Stimulated activated CD4-positive, alpha-beta T cell treated with anti-CD3 and anti-CD28 coated beads, Interleukin-1b, Interleukin-23, amount 100 ng/mL, for 1 hour (primary cell): ENCODE measurements at places on chromosomes 2 and 18.

- DNase-seq = no peak
These were observed 1531.9 kb upstream of the ACVR2A start for GRCh38 chr2:146312899-146313298.

DNA sequence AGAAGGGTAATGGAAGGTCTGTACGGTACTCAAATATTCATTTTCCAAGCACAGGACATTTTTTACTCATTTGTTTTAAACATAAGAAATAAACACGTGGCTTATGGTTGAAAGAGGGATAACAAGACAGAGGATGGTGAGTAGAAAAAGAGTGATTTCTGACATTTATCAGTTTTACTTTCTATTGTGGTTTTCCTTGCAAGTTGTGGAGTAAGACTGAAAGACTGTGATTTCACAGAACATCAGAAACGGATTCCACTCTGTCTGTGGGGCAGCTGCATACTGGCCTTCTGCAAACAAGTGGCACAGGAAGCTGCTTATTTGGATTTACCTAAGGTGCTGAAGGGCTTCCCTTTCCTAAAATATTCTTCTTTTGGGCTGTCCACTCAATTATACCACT is 122.2 kb upstream of the ITGB6 start:
- no peak for DNase-seq

DNA sequence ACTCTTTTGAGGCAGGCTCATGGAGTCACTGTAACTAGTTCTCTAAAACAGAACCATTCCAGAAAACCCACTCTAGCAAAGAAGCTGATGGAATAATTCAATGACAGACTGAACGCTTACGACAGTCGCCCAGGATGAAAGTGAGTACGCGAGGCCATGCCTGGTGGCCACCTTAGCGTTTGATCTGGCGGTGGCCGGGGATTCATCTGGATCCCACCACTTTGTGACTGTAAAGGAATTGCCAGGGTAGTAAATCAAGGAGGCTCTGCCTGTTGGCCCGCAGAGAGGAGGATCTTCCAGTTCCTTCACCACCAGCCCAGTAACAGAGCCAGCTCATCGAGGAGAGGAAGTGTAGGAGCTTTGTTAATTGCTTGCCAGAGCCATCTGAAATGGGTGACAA is 34.6 kb downstream of the GREB1 start:
- DNase-seq = no peak

DNA sequence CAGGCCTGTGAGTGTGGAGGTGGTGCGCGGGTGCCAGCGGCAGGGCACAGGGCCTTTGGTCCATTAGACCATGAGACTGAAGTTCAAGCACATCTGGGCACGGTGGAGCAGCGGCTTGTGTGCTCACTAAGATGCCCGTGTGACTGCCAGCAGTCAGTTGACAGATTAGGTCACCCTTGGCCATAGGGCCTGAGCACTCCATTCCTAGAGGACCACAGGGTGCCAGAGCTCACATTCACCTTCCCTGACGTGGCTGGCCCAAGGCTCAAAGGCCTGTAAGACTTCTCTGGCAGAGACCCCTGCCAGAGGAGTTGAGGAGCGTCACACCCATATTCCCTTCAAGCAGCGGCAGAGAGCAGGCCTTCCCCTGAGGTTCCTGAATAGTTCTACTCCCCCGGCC is 650 bp downstream of the LHCGR start:
- DNase-seq = no peak

- DNase-seq = no peak
These were observed 543 bp upstream of the MARCHF4 start for GRCh38 chr2:216372761-216373291.

GRCh38 chr2:135202751-135203150 is 150.7 kb downstream of the RAB3GAP1 start:
- no peak for DNase-seq

GRCh38 chr2:218406949-218407618 is 7.4 kb downstream of the CTDSP1 start:
- no peak for DNase-seq

- no peak for DNase-seq
These were observed 39.5 kb downstream of the BABAM2 start for GRCh38 chr2:27929916-27930486.

GRCh38 chr18:79585395-79586370 is 93.9 kb upstream of the CTDP1 start:
- DNase-seq = no peak

- DNase-seq = no peak
These were observed 11.3 kb upstream of the CIB4 start for GRCh38 chr2:26652361-26653041.

GRCh38 chr2:30691948-30692828 is 115.1 kb downstream of the CAPN13 start:
- DNase-seq = no peak

DNA sequence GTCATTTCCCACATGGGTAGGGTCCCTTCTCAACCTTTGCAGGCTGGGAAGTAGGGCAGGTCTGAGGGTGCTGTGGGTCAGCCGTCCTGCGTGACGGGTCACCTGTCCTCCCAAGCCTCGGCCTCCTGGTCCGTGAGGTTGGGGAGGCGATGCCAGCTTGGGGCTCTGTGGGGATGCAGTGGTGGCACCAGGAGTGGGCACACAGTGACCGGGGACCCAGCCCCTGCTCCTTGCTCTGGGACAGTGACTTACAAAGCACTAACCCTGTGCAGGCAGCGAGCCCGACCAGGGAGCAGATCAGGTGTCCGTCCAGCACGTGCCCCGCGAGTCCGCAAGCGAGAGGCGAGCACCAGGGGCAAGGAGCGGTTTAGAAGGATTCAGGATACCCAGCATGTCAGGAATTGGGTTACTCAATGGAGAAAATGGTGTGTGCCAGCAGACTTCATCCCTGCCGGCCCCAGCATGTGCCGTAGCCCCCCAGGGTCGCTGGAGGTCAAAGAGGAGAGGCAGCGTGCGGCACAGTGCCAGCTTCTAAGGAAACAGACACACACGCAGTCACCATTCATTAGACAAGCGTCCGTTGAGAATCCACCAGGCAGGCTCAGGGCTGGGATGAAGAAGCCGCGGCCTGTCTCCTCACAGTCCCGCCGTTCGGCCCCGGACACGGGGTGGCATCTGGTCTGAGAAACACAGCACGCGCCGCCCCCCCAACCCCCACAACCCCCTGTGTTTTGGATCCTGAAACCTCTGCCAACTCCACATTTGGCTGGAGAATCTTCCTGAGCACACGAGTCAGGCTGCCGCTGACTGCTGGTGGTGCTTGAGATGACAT is 11.7 kb downstream of the COLEC11 start:
- DNase-seq = no peak
